ENCODE measurements at places on chromosomes 16 and 17. TPM values are rescaled to one million over a fixed set of nuclear protein-coding genes. Genes with fewer than 3 reads are reported as not detected.

- no peak for DNase-seq
Observed at GRCh38 chr16:66422366-66422765, 4.7 kb upstream of the BEAN1 start.

- no peak for DNase-seq
Observed at GRCh38 chr16:73142053-73142854, 94.3 kb upstream of the ZFHX3 start.

GRCh38 chr17:27965224-27965623 is 72.1 kb upstream of the LYRM9 start:
- no peak for DNase-seq

DNA sequence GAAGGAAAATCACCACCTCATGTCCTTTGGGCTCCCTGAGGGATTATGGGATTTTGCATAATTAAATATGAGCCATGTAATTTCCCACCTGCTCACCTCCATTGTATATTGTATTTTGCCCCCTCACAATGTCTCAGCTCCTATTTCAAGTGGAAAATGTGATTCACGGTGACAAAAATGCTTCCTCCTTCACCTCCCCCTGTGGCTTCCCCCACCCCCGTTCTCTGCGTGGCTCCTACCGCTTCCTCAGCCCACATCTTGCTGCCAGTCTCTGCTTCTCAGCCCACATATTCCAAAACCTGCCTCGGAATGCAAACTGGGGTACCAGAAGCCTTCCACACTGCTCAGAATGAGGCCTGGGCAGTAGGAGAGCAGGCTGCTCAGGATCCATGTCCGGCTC is 394.5 kb upstream of the C16orf82 start:
- DNase-seq, result no peak

DNA sequence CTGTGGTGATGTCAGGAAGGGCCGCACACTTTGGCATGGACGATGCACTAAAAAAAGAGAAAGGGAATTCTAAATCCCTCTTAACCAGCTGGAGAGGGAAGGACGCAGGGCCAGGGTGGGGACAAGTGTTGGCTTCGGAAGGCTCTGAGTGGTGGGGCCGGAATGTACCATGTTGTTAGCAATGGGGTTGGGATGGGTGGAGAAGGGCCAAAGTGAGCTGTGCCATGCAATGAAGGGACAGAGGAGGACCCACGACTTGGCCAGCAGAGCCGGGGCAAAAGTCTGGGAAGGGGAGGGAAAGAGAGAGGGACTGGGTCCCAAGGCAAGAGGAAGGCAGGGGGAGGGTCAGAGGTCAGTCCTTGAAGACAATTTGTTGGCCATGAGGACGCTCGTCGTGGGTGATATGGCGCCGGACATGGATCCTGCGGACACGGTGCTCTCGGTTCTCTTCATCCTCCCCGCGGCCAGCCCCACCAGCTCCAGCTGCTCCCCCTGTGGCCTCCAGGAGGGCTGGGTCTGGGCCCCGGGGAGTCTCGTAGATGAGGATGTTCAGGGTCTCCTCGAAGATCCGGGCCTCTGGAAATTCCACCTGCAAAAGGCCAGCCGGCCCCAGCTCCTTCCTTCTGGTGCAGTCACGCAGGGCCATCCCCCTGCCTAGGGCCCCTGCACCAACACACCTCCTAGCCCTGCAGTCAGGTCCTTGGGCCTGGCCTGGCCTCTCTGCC is 6.4 kb downstream of the ASPHD1 start:
- DNase-seq, result no peak

DNA sequence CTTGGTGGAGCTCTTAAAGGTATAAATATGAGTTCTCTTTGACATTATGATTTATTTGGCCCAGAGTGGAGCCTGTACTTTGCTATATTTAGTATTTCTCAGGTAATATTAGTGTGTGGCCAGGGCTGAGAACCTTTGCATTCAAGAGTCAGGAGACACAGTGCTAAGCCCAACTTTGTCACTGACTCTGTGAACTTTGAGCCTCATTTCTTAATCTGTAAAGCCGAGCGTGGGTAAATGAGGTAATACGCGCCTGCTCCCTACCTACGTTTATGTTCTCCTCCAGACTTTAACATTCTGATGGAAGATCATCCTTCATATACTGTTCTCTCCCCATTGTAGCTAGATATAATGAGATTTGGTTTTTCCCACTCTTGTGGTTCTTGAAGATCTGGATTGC is 10.5 kb downstream of the AP2B1 start:
- no peak for DNase-seq

GRCh38 chr16:57266531-57267260 is 17.8 kb downstream of the PLLP start:
- peak; percentile 47 for DNase-seq

DNA sequence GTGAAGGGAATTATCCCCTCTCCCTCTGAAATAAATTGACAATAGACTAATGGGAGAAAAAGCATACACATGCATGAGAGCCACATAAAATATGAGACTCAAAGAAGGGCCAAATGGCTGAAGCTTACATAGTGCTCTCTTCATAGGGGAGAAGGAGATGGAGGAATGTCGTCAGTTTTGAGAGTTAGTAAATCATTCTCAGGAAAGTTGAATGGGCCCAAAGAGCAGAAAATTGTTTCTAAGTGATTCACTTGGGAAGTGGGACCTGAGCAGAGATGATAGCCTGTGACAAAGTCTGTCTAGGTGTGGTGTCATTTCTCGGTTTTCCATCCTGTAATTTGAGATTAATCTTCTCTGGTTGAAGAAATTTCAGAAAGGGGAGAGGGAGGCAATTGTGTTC is 35.0 kb downstream of the BCAS3 start:
- no peak for DNase-seq

DNA sequence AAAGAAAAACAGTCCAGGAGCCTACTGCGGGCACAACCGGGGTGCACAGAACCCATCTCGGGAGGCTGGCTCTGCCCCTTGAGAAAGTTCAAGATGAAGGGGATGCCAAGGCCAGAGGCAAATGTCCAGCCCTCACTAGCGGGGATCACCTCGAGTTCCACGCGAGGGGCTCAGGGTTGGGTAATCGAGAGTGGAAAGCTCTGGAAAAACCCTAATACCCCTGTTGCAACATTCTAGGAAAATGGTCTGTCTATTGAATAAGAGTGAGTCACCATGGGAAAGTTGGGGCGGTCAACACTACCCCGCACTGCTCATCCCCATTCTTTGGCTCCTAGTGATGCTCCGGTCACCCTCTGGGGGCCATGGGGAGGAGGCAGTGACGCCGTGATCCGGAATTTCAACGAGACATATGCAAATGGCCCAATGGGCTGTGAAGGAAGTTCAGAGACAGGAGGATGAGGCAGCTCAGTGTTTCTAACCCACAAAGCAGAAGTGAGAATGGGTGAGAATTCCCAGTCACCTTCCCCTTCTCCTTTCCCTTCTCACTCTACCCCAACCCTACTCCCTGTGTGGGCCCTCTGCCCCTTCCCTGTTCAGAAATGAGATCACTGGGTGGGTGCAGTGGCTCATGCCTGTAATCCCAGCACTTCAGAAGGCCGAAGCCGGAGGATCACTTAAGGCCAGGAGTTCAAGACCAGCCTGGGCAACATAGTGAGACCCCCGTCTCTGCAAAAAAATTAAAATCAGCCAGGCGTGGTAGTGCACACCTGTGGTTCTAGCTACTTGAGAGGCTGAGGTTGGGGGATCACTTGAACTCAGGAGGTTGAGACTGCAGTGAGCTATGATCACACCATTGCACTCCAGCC is 22.4 kb downstream of the SOCS3 start:
- no peak for DNase-seq

DNA sequence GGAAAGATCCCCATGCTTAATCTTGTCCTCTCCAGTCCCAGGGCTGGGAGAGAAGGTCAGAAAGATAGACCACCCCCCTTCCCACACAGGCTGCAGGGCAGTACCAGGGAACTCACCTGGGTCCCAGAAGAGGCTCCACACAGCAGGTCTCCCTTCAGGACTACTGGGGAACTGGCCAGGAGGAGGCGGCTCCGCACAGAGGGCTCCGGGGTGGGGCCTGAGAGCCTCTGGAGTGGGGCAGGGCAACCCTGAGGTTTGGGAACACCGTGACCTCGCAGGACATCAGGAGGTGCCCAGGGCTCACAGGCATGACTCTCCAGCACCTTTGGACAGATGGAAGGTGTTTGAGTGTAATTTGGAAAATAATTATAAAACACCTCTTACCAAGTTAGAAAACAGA is 11.0 kb downstream of the ABCA3 start:
- no peak for DNase-seq

DNA sequence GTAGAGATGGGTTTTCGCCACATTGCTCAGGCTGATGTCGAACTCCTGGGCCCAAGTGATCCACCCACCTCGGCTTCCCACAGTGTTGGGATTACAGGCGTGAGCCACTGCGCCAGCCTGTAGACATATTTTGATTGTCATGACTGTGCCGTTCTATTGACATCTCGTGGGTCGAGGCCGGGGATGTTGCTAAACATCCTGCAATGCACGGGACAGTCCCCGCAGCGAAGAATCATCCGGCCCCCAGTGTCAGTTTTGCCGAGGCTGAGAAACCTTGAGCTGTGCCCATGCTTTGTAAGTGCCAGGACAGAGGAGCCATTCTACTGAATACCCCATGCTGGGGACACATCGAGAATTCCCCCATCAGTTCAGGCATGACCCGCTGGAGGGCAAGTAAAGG is 69.1 kb upstream of the GSE1 start:
- DNase-seq, result no peak

DNA sequence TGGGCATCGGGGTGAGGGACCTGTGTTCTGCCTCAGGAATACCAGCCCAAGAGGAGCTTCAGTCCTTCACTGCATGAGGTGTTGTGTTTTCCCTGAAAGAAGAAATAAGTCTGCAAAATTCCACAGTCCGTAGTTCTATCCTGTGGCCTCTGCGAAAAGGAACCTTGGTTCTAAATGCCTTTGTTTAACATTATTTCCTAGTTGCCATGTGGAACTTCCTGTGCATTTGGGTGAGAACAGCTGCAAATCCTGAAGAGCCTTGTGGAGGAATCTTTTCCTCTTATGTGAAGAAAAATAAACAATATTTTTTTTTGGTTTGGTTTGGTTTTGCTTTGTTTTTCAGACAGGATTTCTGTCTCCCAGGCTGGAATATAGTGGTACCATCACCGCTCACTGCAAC is 9.8 kb downstream of the PSKH1 start:
- DNase-seq, result no peak

KRT33B gene
- not detected for total RNA-seq

TEKT1 gene
- total RNA-seq, result not detected

DNAH9 gene
- 1.5 TPM for total RNA-seq

MLKL gene
- total RNA-seq, result 12.8 TPM

MFAP4 gene
- total RNA-seq, result 303 TPM
